ENCODE measurements at places on chromosomes 7 and 10.

- no peak for DNase-seq
Measured at GRCh38 chr10:51445588-51445987, 253.8 kb downstream of the CSTF2T start.

- DNase-seq = no peak
Measured at GRCh38 chr7:26329520-26330255, 38.0 kb downstream of the SNX10 start.

- no peak for DNase-seq
Measured at GRCh38 chr7:135840591-135840990, 92.0 kb upstream of the FAM180A start.

- DNase-seq = no peak
Measured at GRCh38 chr7:43645699-43646226, 62.9 kb downstream of the STK17A start.

GRCh38 chr10:98101366-98101765, 33.1 kb upstream of the R3HCC1L start:
- no peak for DNase-seq

DNA sequence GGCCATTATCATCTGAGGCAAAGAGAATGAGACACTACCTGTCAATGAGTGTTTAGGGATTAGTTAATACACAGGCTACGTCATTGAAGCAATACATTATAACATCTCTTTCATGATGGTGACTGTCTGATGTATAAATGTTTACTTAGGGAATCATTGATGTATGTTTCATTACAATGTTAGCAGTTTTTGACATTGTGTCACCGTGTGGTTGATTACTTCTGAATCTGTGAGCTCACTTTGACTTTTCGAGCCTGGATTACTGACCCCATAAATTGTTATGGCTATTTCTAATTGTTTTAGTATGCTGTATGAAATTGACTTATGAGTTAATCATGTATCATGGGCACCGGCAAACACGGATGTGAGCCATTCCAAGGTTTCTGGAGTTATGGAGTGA, 494.0 kb downstream of the MAGI2 start:
- DNase-seq = no peak

- DNase-seq = no peak
Measured at GRCh38 chr7:52712938-52713337, 322.5 kb upstream of the POM121L12 start.

DNA sequence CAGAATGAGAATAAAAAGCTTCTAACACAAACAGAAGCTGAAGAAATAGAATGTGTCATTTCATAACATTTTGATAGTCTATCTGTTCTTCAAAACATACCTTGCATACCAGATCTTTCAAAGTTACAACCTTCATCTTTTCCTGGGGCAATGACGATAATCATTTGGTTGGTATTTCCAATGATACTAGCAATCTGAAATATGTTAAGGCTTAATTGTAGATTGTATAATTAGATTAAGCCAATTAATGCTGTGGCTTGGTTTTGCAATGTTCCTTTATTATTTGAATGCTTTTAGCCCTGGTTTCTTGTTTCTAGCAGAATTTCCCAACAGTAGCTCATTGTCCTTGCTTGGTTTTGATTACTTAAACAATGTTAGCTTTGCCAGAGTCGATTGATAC, 84.6 kb downstream of the CABCOCO1 start:
- no peak for DNase-seq
